ENCODE measurements at places on chromosomes 12 and 14.

GRCh38 chr14:105474483-105475268 lies at the start of gene CRIP2:
TSS of gene CRIP2 (plus strand) at chr14:105474821. CDS start at chr14:105474863, 42 bp downstream.
- DNase-seq, result no peak

GRCh38 chr12:2052826-2053678 lies at the start of gene CACNA1C:
TSS of gene CACNA1C (plus strand) at chr12:2052987. CDS start at chr12:2053563, 576 bp downstream.
- peak; percentile 62 for DNase-seq

GRCh38 chr12:19848421-19848820 lies 409.1 kb downstream of the AEBP2 start:
- DNase-seq, result peak; percentile 52

- no peak for DNase-seq
Measured at GRCh38 chr12:49901986-49902385, 1.7 kb downstream of the FAIM2 start.

GRCh38 chr14:73149753-73150152 lies 13.4 kb downstream of the PSEN1 start:
- no peak for DNase-seq

DNA sequence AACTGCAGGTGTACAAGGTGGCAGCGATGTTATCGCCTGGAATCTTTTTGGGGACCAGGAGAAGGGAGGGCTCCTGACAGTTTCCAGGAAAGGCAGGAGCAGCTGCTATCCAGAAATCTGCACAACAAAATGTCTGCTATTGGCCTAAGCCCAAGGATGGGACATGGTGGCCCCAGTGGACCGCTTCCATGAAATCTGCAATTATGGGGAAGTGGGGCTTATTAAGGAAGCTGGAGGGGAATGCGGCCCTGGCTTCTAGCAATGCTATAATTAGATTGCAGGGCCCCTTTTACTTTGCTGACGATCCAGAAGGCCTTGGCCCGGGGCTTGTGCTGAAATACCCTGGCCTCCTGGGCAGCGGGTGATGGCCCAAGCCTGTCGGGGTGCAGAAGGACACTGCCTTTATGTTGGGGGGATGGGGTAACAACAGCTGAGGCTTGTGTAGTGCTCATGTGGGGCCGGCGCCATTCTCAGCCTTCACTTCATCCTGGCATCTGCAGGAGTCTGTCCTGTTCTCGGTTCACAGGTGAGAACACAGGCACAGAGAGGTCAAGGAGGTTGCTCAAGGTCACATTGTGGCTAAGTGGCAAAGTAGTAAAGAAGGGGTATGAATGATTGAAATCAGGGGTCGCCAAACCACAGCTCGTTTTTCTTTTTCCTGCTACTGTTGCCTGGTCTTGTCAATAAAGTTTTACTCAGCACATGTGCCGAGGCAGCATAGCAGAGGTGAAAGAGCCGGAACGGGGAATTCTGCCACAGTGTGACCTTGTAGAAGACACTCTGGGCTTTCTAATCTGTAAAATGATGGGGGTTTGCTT lies 153.5 kb downstream of the RBM19 start:
- DNase-seq, result no peak

DNA sequence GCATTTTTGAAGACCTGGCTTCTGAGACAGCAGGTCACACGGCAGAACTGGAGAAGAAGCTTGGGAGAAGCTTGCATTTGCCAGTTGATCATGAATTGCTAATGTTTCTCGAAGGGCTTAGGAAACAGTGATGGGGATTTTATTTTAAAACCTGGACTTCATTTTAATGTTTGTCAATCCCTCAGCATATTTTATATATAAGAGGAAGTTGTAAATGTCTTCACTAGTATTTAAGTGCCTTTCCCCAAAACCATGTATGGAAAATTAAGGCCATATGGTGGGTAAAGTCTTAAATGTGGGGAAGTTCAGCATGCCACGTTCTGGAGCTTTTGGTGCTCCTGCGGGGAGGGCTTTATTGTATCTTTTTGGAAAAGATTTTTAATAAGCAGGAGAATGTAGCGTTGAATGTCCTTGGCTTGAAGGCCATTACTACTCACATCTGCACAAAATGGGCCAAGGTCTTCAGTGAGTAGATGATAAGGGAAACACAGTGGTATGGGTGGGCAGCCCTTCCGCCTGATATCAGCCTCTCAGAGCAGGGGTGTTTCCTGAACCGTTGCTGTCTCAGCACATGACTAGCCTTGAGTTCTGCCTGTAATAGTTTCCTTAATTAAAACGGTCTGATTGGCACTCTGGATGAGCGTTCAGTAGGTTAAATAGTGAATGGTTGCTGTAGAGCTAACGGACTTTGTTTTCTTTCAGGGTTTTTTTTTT lies 511.4 kb downstream of the PCNX1 start:
- DNase-seq, result no peak

- DNase-seq, result no peak
Measured at GRCh38 chr14:53144244-53144643, 8.9 kb downstream of the DDHD1 start.

GRCh38 chr12:124194893-124195566 lies 99.9 kb upstream of the RFLNA start:
- DNase-seq, result no peak

- DNase-seq, result peak; percentile 43
Measured at GRCh38 chr12:51977320-51977753, 25.8 kb downstream of the ACVR1B start.

DNA sequence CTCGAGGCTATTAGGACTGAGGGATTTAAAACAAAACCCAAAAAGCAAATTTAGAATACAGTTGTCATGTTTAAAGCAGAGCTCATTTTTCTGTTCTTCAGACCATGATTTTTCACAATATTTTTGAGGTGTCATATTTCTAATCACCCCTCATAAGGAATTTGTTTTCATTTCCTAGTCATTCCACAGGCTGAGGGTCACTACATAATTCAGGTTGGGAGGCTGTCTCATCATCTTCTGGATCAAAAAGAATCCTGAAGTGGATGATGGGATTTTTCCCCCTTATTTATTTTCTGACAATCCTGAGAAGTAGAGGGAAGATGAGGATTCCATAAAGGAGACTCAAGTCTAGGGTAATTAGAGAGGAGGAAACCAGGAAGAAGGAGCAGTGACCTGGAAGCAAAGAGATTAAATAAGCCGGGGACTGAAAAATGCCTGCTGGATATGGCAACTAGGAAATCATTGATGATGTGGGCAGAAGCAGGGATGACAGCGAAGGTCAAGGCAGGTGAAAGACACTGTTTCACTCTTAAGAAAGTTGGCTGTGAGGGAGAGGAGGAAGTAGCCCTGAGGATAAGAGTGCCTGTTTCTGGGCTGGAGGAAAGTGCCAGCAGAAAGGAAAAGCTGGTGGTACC lies 9.0 kb upstream of the PCNX1 start:
- no peak for DNase-seq

- no peak for DNase-seq
Measured at GRCh38 chr12:79559591-79559990, 131.2 kb downstream of the PAWR start.

- DNase-seq, result peak; percentile 27
Measured at GRCh38 chr12:75591628-75592027, 80.2 kb upstream of the KRR1 start.

- DNase-seq, result no peak
Measured at GRCh38 chr14:67853715-67854114, 34.1 kb downstream of the RAD51B start.

GRCh38 chr14:61126603-61127498 lies 145.8 kb downstream of the SLC38A6 start:
- no peak for DNase-seq

DNA sequence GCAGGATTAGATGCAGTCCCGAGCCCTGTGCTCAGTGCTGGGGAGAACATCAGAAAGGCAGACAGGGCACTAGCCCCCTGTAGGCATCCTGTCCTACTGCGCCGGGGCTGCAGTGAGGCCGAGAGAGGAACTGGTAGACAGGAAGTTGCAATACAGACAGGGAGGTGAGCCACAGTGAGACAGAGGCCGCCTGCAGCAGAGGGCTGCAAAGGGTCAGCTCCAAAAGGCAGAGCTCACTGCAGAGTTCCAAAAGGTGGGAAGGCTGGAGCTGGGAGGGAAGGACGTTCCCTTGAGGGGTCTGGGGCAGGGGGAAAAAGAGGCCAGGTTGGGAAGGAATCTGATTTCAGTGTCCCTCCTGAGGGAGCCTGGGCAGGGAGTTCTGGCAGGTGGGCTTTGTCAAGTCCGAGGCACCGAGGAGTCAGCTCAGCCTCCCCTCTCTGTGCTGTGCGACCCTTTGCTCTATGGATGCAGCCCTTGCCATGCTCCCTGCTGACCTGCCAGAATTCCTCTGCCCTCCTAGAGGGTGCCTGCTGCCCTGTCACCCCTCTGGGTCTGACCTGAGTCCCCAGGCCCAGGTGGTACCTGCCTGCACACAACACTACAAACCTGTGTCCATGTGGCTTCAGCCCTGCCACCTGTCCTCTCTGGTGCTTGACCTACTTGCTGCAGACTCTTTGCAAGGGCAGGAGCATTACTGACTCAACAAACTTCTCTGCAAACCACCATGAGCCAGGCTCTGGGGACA lies 63.5 kb downstream of the PRMT8 start:
- no peak for DNase-seq

DNA sequence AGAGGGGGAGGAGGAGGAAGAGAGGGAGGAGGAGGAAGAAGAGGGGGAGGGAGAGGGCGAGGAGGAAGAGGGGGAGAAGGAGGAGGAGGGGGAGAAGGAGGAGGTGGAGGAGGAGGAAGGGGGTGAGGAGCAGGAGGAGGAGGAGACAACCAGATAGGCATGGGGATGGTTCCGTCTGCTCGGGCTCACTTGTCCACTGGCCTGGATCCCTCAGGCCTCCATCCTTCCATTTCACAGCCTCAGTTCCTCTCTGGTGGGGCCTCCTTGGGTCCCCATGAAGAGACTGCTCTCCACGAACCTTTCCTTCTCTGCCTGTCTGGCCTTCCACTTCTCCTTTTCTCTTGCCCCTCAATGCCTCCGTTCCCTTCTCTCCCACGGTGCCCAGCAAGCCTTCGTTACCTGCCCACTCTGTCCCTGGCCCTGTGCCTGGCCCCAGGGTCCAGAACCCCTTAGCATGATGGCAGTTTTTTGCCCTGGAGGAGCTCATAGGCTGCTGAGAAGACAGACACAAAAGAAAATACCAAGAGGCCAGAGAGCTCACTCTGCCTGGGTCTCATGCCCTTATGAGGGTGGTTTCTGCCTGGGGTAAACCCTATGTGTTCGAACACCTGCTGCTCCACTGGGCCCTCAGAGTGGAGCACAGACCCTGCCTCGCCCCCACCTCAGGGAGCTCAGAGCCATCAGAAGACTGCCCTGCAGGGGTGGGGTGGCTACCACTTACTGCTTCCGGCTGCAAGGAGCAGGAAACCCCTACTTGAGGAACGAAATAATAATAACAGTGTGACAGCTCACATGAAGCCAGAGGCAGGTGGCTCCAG lies 11.7 kb upstream of the CACNA2D4 start:
- DNase-seq, result no peak

DNA sequence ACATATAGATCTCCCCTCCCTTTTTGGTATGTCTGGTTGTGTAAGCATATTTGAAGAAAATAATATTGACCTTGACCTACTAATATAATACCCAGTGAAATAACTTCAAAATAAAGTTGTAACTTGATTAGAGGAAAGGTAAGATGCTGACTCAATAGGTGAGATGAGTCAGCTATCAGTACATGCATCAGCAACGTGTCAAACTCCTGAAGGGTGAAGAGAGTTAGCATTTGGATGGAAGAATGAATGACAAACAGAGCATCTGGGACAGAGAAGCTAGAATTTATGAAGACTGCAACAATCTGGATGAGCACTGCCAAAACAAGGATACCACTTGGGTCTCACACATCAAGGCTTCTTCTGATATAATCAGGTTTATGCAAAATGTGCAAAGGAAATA lies 74.9 kb downstream of the PPP2R5E start:
- DNase-seq, result no peak

- DNase-seq, result no peak
Measured at GRCh38 chr14:104334424-104335161, 196.2 kb downstream of the KIF26A start.

DNA sequence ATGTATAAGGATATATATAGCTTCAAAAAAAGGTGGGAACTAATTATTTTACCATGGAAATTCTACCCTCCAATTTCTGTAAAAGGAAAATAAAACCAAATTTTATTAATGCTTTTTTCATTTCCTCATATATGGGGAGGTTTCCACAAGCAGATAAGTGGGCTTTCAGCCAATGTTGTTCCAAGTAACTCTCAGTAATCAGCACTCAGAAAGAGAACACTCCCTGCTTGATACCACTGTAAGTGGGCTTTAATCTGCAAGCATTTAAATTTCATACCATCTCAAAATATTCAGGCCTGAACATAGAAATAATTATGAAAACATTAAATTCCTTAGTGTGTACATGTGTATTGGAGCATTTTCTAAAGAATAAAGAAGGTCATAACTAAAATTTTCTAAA lies 827.6 kb downstream of the C12orf50 start:
- peak; percentile 17 for DNase-seq

GRCh38 chr12:62436164-62436503 lies 30.5 kb upstream of the MON2 start:
- DNase-seq, result no peak

DNA sequence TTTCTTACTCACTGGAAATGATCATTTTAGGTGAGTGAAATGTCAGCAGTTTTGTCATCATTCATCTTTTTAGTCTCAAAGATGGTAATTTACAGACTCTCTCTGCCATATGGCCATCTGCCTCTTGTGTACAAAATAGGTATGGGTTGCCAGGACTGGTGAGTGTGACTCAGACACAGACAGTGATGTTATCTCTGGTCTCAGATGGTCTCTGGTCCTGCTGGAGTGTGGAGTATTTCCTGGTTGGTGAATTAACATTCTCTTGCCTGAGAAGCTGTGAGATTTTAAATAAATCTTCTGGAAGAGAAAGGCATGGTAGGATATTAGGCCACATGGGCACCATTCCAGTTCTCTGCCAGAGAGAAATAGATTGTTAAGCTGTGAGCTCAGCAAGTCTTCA lies 207.0 kb downstream of the ATP23 start:
- DNase-seq, result peak; percentile 19

DNA sequence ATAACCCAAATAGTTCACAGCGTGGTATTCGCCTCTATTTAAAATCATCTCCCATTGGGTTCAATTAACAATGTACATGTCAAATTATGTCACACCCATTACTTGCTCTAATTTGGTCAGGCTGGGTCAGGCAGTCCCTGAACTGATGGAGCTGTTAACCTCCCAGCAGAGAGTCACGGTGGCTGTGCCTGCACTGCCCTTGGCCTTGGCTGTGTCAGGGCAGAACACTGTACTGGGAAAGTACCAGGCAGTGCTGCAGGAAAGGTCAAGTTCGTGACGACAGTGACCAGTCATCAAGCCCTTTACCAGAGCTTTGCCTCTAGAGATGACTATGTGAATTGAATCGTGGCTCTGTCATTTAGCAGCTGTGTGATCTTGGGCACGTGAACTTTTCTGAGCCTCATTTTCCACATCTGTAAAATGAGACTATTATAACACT lies 100.0 kb downstream of the ARF6 start:
- peak; percentile 64 for DNase-seq
